ENCODE measurements at places on chromosomes 11 and 22. TPM values are rescaled to one million over a fixed set of nuclear protein-coding genes. Genes with fewer than 3 reads are reported as not detected.

TYR gene
- not detected for total RNA-seq

SLC17A6 gene
- total RNA-seq = 0.37 TPM

BAIAP2L2 gene
- total RNA-seq = 0.55 TPM

FGF4 gene
- total RNA-seq = not detected

BTBD18 gene
- total RNA-seq = not detected

ARHGAP8 gene
- total RNA-seq = 15.7 TPM

SLC5A1 gene
- not detected for total RNA-seq

HYLS1 gene
- 4.3 TPM for total RNA-seq

MMP10 gene
- total RNA-seq = 42.3 TPM

GRCh38 chr22:36771356-36772063 lies 4.4 kb downstream of the IFT27 start:
- DNase-seq = no peak

GRCh38 chr11:1180171-1180570 lies 22.4 kb downstream of the MUC5AC start:
- DNase-seq = no peak

DNA sequence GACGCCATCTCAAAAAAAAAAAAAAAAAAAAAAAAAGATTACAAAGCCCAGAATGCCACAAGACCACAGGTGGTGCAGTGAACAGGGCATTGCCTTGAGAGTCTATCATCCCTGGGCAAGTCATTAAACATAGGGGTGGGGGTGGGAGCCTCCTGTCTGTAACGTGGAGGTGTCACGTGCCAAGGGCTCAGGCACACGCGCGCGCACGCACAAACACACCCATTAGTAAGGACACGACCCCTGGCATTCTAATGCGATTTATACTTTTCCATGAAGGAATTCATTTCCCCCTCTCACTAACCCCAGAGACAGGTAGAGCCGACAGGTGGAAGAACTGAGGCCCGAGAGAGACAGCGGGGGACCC lies 5.8 kb upstream of the GCAT start:
- peak; percentile 57 for DNase-seq

- DNase-seq = no peak
Measured at GRCh38 chr11:1032310-1032891, 4.1 kb downstream of the MUC6 start.

DNA sequence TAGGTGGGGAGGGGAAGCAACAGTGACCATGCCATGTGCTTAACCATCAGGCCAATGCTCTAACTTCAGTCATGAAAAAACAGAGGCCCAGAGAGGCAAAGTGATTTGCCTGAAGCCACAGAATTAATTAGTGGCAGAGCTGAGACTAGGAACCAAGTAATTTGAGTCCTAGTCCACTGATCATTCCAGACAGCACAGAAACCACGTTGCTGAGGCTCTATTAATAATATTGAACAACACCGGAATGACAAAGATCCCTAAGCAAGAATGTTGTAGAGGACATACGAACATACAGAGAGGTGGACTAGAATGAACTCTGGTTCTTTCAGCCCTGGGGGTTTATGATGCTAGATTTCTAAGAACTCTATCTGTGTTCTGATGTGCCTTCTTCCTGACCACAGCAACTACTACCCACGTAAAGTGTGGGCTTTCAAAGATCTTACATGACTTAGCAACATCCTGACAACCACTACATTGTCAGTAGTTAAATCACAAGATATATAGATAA lies 92.3 kb downstream of the GAB2 start:
- DNase-seq = no peak

- no peak for DNase-seq
Measured at GRCh38 chr11:121575963-121576290, 123.2 kb upstream of the SORL1-AS1 start.

All from G401 (cell line).